ENCODE measurements at places on chromosomes 12 and 14.

GRCh38 chr14:103204852-103205540, 81.7 kb downstream of the TNFAIP2 start:
- DNase-seq: no peak

DNA sequence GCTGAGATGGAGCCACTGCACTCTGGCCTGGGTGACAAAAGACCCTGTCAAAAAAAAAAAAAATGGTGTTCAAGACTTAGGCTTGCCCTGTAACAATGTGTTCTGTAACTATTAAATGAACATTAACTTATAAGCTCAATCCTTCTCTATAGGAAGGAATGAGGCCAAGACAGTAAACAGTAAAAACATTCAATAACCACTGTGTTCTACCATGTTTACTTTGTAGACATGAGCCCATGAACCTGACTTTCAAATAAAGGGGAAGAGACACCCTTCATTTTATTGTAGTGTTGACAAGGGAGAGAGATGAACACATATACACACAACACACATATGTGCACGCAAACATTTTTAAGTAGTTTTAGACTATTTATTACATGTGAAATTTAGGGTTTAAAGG, 20.1 kb upstream of the RASSF3 start:
- no peak for DNase-seq

GRCh38 chr14:29637411-29637810, 290.2 kb downstream of the PRKD1 start:
- DNase-seq: no peak

GRCh38 chr12:32477714-32478113, 78.4 kb downstream of the FGD4 start:
- no peak for DNase-seq

DNA sequence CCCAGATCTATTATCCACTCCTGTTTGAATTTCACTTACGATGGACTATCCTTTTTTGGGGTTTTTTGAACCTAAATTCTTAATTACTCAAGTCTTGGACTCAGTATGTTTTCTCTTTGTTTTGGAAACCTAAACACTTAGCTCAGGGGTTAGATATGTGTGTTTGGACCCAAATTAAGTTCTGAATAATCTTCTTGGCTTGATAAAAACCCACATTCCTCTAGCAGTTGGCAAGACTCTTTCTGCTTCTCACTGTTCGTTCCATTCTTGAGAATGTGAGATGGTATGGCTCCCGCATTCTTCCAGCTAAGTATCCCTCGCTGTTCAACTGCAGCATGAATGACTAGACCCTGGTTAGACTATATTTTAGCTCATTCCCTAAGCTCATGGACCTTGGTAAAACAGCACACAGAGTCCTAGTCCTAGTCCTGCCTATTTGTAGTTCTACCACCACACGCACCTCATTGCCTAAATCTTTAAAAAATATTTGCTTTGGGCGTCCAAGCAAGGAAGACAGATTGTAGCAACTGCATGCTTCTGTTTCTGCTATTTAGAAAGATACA, 860.0 kb downstream of the RPS29 start:
- DNase-seq: no peak

DNA sequence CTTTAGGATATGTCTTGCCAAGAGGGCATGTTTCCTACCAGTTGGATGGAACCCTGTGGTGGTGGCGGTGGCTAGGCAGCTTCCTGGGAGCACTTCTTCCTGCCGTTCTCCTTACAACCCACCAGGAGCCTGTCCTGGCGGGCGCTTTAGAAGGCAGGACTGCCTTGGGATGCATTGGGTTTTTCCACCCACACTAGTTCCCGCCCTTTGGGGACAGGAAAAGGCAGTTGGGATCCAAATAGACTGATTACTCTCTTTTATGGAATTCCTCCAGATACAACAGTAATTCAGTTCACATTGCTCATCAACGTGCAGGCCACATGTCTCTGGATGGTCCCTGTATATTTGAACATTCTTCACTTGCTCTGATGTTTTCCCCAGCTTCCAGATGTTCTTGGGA, 305.7 kb upstream of the SSTR1 start:
- no peak for DNase-seq

DNA sequence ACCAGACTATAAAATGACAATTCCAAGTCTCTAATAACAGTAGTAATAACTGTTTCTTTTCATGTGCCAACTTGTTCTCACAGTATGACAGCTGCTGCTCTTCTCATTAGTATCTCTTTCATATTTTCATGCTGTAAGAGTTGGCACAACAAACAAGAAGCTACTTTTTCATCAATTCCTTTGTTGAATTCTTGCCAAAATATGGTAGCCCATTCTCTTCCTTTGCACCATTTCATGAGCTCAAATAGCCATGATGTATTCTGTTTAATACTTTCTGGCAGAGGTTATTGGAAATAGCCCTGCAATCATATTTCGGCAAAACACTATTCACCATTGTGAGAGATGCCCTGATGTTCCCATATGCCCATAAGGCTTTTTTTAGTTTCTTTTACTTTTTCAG, 1100.7 kb downstream of the TRHDE start:
- no peak for DNase-seq

GRCh38 chr12:10397296-10397695, 7.5 kb upstream of the KLRK1 start:
- DNase-seq: no peak

- DNase-seq: no peak
These were observed 77.7 kb downstream of the ARF6 start for GRCh38 chr14:49970474-49971147.

GRCh38 chr12:11040162-11040561, 9.0 kb upstream of the TAS2R31 start:
- DNase-seq: no peak

DNA sequence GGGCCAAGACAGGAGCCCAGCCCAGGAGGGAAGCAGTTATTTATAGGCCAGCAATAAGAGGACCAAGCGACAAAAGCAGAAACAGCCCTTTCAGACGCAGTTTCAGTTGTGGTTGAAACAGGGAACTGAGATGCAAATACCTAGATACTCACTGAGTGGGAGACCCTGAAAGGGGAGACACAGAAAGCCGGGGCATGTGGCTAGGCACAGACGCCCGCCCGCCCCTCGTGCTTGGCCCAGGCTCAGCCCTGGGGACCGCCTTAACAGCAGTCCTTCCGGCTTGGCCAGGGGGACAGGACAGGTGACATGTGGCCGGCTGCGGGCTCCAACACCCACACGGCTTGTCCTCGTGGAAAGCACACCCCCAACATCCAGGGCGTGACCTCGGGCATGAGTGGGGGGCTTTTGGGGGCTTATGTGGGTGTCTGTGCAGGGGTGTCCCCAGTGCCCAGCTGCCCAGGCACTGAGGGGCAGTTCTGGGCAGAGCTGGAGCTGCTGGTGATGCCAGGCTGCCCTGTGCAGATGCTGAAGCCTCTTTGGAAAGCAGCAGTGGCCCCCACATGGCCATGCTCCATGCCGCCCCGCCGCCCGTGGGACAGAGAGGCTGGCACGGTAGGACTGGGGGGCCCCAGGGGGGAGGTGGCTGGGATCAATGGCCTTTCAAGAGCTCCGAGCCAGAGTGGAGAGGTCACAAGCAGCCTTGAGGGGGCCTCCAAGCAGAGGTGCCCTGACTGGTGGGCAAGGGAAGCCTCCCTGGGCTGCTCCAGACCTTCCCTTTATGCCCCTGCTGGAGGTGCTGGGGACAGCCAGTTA, 2.1 kb downstream of the PLD4 start:
- no peak for DNase-seq

- no peak for DNase-seq
These were observed 15.3 kb downstream of the SLC6A12 start for GRCh38 chr12:198705-199104.

GRCh38 chr14:76326918-76327689, 48.8 kb upstream of the ESRRB start:
- no peak for DNase-seq

DNA sequence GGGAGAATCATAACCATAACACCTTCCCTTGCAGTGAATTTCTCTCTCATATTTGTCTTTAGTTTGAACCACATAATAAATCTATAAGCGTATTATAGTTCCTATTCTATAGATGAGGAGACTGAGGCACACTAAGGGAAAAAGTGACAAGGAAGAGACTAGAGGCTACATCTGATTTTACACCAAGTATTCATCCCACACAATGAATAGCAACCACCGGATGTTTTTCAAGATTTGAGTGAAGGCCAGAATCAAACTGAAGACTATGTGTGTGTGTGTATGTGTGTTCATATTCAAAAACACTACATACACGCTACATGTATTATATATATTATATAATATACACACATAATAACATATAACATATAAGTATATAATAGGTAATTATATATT, 4.7 kb downstream of the ASB2 start:
- DNase-seq: no peak

- no peak for DNase-seq
These were observed 52.1 kb upstream of the DCD start for GRCh38 chr12:54700301-54700700.

- no peak for DNase-seq
These were observed 165.2 kb upstream of the OTX2 start for GRCh38 chr14:56975521-56975920.

- no peak for DNase-seq
These were observed 915.3 kb downstream of the VRK1 start for GRCh38 chr14:97712471-97712870.

DNA sequence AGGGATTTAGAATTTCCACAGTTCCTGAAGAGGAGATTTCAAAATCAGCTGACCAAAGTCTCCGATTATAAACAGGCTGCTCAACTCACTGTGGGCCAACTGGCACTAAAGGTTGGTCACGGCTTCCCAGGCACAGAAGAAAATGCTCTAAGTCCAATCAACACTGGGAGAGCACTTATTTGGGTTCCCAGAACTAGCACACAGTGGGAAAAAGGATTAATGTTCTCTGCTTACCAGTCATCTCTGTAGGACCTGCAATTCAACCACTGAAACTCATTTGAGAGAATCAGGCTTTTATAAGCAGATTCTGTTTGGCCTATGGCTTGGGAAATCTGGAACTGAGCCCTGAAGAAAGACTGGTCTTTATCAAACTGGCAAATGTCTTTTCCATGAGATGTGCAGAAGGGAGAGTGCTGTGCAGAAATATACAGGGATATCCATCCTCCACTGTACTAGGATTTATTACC, 49.4 kb downstream of the ABCC9 start:
- DNase-seq: no peak

- DNase-seq: no peak
These were observed 45.8 kb upstream of the TMED10 start for GRCh38 chr14:75222208-75222701.

- no peak for DNase-seq
These were observed 12.7 kb downstream of the SAMD4A start for GRCh38 chr14:54579621-54580020.

GRCh38 chr12:13602172-13602571, 379.2 kb downstream of the GRIN2B start:
- DNase-seq: no peak

GRCh38 chr12:41407232-41407799, 219.2 kb downstream of the PDZRN4 start:
- no peak for DNase-seq

DNA sequence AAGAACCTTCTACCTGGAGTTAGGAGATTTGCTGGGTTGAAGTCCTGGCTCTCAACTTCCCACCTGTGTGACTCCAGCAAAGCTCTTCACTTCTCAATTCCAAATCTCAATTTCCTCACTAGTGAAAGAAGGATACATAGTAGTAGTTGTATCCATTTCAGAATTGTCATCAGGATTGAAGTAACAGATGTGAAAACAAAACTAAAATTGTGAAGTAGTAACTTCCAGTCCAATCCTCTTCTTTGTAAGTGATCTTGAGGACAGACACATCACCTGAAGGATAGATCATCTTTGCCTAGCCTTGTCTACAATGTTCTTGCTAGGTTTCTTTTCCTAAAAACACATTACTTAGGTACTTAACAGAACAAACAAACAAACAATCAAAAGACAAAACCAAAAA, 1.2 kb upstream of the LRRK2 start:
- no peak for DNase-seq

DNA sequence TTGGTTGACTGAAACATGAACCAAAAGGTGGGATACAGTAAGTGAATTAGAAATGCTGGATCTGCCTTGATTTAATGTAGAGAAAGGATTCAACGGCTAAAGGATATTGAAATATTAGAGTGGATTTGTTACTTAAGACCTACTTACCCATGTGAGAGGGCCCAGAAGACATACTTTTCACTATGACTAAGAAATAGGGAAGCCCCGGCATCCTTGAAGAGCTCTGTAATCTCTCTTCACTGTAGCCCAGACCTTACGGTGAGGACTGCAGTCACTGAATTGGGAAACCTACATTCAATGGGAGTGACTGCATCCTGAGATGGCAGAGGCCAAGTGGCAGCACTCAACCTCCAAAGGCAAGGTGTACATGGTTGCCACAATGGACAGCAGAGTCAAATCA, 52.5 kb downstream of the KANSL2 start:
- DNase-seq: no peak

- peak; percentile 52 for DNase-seq
These were observed 297.0 kb downstream of the FUT8 start for GRCh38 chr14:65709576-65709975.

DNA sequence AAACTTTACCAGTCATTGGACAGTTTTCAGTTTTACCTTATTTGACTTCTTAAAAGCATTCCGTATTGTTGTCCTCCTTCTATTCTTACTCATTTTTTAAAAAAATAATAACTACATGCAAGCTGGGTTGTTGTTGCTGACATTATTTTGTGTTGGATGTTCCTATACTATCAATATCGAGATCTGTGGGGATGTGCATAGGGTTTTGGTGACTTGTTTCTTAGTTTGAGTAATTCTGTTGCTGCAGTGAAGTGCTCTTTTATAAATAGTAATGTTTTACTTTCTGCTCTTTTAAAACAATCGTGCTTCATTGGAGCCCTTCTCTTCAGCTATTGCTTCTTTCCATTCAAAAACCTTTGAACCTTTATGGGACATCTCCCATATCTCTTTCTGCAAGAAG, 79.4 kb downstream of the METTL25 start:
- DNase-seq: no peak

GRCh38 chr14:57866199-57866705, 360 bp upstream of the SLC35F4 start:
- no peak for DNase-seq

DNA sequence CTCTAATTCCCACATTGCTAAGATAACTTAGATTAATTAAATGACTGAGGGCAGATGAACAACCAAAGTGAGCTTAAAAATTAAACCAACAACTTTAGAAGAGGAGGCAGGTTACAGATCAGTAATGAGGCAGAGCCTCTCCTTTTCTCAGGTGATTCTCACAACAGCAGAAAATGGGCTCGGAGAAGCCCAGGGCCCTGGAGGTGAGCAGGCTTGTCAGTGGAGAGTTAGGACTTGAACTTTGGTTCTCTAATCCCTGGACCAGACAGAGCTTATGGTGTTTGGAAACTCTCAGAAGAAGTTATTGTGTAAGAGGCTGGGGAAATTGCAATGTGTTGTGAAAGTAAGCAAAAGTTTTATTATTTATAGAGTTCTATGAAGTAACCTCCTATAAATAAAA, 2.8 kb downstream of the TRHDE start:
- DNase-seq: no peak

DNA sequence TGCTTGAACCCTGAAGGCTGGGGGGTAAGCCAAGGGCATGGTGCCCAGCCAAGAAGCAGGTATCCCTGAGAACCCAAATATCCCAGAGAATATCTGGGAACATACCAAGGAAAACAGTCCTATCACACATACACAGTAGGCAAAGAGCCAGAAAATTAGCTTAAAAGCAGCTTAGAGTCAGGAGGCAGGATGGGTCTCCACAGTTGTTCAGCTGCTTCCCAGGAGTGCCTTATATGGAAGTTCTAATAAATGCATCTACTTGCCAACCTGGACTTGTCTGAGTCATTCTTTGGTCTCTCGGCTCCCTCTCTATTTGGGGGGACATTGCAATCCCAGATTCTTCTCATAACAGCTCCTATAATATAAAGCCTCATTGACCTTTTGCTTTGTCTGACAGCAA, 9.0 kb upstream of the GPR135 start:
- DNase-seq: no peak
